ENCODE measurements at places on chromosomes 7 and 10.
A peak's percentile ranks its signal among the peaks of the same experiment; 100 is the strongest.

- DNase-seq: no peak
These were observed 5.2 kb upstream of the CRTAC1 start for GRCh38 chr10:98035599-98035998.

GRCh38 chr10:123449234-123449962 lies 216.8 kb upstream of the GPR26 start:
- DNase-seq: no peak

DNA sequence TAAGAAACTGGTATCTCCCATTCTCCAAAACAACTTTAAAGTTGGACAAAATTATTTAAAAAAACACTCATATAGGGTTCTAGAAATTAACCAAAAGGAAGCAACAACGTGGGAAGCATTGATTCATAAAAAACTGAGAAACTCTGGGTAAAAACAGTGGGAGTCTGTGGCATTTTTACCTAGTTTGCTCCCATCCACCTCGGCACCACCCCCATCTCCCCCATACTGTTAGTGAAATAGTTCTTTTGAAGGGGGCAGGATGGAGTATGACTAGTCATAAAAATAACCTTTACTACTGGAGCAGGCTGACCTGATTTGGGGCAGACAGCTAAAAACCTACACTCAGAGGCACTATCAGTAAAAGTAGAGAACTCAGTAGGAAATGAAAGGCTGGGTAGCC lies 123.2 kb downstream of the AVL9 start:
- no peak for DNase-seq

DNA sequence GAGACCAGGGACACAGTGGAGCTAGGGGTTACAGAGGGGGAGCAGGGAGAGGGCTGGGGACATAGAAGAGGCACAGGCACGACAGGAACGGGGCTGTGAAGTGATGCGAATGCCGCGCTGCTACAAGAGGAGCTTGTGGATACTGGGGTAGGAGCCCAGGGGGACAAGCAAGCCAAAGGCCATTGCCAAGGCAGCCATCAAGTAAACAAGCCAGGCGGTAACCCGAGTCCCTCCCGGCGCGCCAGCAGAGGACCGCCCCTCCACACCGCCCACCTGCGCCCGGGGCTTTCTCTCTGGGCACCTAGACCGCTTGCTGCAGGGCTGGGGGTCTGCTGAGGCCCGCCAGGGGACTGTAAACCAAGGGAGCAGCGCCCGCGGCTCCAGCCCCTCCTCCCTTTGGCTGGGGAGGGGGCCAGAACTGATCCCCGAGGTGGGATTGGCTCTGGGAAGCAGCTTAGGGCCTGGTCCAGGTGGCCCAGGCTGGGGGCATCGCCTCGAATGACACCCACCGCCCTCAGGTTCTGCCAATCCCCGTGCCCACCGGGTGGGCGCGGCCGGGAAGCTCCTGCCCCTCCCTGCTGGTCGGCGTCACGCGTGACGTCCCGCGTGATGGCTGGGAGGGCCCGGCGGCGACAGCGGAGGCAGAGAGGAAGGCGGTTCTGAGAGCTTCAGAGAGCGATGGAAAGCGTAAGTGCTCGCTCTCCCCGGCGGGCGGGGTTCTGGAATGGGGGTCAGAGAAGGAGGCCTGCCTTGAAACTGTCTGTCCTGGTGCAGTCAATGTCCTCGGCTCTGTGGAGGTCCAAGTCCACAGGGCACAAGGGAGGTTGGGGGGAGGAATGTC lies 982 bp downstream of the SFXN3 start:
- DNase-seq: peak; percentile 84

DNA sequence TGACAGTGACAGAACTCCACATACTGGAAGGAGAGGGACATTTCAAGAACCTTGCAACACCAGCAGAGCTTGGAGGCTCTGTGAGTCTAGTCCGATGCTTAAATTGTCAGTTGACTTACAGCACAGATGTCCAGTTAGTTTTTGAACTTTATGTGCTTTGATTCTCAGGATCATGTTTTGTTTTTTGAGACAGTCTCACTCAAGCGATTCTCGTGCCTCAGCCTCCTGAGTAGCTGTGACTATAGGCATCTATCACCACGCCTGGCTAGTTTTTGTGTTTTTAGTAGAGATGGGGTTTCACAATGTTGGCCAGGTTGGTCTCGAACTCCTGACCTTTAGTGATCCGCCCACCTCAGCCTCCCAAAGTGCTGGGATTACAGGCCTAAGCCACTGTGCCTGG lies 31.8 kb upstream of the STEAP4 start:
- no peak for DNase-seq

GRCh38 chr10:96505150-96506136 lies 8.3 kb downstream of the TLL2 start:
- DNase-seq: no peak

DNA sequence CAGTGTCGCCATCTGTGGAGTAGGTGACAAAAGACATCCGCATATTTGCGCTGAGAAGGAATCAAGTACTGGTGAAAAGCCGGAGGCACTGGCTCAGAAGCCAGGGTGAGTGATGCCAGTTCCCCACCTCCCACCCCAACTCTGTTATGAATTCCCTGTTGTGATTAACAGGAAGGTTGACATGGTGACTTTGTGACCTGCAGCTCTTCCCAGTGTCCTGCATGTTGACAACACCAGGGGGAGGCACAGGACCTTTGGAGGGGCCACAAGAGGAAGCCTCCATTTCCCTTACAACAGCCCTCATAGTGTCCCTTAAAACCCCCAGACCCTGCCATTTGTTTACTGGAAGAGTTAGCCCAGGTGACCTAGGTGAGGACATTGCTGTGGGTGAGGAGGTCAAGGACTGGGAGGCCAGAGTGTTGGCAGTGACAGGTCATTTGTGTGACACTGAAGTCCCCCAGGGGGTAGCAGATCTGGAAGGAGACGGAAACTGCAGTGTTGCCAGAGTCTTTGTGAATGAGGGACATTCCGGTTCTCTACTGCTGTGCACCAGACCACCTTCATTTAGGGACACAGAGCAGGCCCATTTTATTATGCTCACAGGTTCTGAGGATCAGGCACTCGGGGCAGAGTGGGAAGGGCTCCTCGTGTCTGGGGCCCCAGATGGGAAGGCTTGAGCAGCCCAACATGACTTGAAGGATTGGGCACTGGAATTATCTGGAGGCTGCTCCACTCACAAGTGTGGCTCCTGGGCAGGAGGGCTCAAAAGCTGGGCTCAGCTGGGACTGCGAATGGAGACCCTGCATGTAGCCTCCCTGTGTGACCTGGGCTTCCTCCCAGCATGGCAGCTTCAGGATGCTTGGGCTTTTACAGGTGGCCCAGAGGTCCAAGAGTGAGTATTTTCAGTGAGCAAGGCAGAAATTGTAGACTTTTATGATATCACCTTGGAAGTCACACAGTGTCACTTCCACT lies 13.0 kb upstream of the ANTXRL start:
- DNase-seq: no peak

GRCh38 chr7:155587486-155587885 lies 41.1 kb upstream of the CNPY1 start:
- DNase-seq: no peak

DNA sequence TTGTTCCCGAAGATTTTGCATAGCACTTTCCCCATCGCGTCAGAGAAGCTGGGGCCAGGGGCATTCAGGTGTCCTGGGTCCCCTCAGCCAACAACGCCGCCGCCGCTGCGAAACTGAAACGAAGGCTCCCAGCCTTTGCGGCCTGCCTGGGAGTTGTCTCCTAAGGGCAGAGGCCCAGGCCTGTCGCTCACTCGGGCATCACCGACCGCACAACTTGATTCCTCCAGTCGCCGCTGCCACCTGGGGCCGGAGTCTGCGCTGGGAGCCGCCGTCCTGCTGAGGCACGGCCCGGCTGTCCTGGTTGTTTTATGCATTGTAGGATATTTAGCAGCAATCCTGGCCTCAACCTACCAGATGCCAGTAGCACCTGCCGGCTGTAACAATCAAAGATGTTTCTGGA lies 22.0 kb downstream of the ZSCAN25 start:
- no peak for DNase-seq

- DNase-seq: no peak
These were observed 49.6 kb downstream of the CYCS start for GRCh38 chr7:25075459-25075858.

DNA sequence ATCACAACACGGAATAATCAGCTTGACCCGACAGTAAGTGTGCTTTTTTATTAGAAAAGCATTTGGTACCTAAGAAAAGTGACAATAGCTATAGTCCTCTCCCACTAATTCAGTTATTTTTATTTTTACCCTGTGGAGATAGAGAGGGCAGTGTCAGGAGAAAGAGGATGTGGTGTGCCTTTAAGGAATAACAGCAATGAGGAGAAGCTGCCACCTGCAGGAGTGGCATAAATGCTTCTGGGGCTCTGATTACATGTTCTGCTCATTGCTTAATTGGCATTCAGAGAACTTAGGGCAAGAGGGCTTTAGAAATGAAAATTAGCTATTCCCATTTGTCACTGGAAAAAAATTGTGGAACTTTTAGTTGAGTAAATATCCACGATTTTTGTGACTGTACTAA lies 60.1 kb downstream of the DENND11 start:
- DNase-seq: no peak

- no peak for DNase-seq
These were observed 254.4 kb downstream of the ANKRD7 start for GRCh38 chr7:118478931-118479330.

DNA sequence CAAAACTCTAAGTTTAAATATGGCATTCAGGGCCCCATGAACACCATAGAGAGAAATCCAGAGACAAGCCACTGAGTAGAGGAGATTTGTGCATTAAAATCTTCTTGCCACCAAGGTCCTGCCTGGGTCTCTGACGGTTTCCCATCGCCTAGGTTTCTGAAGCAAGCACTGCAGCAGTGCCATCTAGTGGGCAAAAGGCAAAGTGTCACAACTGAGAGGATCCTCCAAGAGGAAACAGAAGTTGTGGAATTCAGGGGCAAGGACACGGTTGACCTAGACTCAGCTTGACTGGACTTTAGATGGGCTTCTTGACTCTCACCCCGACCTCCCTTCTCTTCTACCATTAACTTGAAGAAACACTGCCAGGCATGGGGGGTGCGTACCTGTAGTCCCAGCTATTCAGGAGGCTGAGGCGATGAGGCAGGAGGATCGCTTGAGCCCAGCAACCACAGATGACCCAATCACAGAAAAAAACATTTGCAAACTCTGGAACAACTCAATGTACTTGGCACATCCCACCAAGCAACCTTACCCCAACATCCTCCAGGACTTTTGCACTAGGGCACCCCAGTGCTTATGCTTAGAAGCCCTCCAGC lies 604.1 kb downstream of the GALNT17 start:
- DNase-seq: peak; percentile 34

DNA sequence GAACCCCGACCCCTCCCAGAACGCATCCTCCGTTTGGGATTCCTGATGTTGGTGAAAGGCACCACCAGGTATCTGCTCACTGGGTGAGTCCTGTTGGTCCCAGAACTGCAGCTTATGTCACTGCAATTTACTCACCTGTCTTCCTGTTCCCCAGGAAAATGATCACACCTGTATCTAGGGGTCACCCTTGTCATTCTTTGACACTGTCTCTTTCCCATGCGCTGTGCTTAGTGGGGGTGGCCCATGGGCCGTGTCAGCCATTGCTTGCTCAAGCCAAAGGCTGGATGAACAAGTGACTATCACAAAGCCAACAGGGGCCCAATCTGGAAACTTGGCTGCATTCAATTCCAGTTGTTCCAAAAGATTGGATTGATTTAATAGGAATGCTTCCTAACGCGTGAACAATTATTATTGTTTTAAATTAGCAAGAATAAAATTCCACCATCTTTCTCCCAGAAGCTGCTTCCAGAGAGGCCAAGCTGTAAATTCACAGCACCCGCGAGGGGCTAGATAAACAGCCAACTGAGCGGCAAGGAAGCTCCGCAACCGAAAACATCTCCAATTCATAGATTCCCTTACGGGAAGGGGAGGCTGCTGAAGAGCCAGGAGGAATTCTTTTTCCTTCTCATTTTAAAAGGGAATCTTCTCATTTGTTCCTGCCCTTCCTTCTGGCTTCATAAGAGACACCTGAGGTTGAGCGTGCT lies 134.8 kb upstream of the ZMIZ1 start:
- peak; percentile 14 for DNase-seq

- DNase-seq: no peak
These were observed 86.3 kb downstream of the PLPP4 start for GRCh38 chr10:120543291-120543690.

- no peak for DNase-seq
These were observed 90.7 kb upstream of the LRRC4 start for GRCh38 chr7:128121711-128122530.

- DNase-seq: no peak
These were observed 152.9 kb downstream of the HGF start for GRCh38 chr7:81616951-81617350.

GRCh38 chr7:52826515-52827265 lies 208.7 kb upstream of the POM121L12 start:
- DNase-seq: no peak

DNA sequence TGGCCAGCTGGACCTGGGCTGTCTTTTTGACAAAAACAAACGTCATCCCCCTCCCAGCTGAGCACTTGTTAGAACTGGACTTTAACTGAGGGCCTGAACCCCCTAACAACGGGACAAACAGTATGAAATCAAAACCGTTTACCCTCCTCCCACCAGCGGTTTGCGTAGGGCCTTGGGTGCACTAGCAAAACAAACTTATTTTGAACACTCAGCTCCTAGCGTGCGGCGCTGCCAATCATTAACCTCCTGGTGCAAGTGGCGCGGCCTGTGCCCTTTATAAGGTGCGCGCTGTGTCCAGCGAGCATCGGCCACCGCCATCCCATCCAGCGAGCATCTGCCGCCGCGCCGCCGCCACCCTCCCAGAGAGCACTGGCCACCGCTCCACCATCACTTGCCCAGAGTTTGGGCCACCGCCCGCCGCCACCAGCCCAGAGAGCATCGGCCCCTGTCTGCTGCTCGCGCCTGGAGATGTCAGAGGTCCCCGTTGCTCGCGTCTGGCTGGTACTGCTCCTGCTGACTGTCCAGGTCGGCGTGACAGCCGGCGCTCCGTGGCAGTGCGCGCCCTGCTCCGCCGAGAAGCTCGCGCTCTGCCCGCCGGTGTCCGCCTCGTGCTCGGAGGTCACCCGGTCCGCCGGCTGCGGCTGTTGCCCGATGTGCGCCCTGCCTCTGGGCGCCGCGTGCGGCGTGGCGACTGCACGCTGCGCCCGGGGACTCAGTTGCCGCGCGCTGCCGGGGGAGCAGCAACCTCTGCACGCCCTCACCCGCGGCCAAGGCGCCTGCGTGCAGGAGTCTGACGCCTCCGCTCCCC lies at the start of gene IGFBP1:
Gene IGFBP1, plus strand, starts transcription at position 304 of the 808 bp plus-strand sequence. Its CDS starts 165 bp downstream, at position 469.
- DNase-seq: no peak

- DNase-seq: no peak
These were observed 8.2 kb upstream of the FEZF1 start for GRCh38 chr7:122312789-122313188.

- DNase-seq: no peak
These were observed 34.5 kb upstream of the DKK1 start for GRCh38 chr10:52279546-52279945.

DNA sequence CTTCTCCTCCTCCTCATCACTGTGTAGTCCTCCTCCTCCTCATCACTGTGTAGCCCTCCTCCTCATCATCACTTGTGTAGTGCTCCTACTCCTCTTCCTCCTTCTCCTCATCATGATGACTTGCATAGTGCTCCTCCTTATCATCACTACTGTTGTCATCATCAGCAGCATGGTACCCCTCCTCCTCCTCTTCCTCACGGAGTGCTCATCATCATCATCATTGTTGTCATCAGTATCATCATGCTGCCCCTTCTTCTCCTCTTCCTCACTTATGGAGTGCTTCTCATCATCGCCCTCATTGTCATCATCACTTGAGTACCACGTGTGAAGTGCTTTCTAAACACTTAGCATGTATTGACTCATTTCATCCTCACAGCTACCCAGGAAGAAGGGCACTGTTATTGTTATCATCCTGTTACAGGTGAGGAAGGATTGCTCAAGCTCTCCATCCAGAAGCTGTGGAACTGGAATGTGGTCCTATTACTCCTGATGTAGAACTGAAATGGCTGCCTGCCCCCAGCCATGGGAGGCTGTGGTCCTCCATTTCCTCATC lies 122.8 kb upstream of the SHH start:
- DNase-seq: no peak

- no peak for DNase-seq
These were observed at the start of gene MYOZ1 for GRCh38 chr10:73641328-73642060. TSS of gene MYOZ1 (minus strand) at chr10:73641474. CDS start at chr10:73640017, 1,457 bp downstream.

Measured in CD4-positive, alpha-beta T cell treated with Interleukin-12 subunit alpha and Interleukin-12 subunit beta, for 1 hour (primary cell).